Glomerular endothelial cell (primary cell): ENCODE measurements at places on chromosomes 12 and 14. TPM values are rescaled to one million over a fixed set of nuclear protein-coding genes. Genes with fewer than 3 reads are reported as not detected.

DNA sequence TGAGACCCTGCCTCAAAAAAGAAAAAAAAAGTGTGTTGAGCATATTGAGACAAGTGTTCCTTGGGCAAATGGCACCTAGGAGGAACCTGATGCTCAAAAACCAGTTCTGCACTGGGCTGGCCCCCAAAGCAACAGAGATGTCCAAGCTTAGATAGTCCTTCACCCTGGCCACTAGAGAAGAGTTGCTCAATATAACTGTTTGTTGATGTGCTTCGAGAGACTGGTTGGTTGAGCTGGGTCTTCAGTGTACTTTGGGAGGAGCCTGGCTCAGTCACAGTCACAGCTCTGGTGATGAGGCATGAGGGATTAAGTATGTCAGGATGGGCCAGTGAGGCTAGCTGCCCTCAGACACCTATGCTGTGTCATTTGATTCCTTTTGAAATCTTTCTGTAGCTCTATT is 38.0 kb downstream of the SLC2A14 start:
- DNase-seq = no peak

GRCh38 chr12:63103494-63104131 is 47.4 kb downstream of the AVPR1A start:
- peak; percentile 10 for DNase-seq

The BLTP3B gene
- 8.6 and 14.9 TPM in 2 replicates for total RNA-seq

The GZMB gene
- not detected in 2 replicates for total RNA-seq

DNA sequence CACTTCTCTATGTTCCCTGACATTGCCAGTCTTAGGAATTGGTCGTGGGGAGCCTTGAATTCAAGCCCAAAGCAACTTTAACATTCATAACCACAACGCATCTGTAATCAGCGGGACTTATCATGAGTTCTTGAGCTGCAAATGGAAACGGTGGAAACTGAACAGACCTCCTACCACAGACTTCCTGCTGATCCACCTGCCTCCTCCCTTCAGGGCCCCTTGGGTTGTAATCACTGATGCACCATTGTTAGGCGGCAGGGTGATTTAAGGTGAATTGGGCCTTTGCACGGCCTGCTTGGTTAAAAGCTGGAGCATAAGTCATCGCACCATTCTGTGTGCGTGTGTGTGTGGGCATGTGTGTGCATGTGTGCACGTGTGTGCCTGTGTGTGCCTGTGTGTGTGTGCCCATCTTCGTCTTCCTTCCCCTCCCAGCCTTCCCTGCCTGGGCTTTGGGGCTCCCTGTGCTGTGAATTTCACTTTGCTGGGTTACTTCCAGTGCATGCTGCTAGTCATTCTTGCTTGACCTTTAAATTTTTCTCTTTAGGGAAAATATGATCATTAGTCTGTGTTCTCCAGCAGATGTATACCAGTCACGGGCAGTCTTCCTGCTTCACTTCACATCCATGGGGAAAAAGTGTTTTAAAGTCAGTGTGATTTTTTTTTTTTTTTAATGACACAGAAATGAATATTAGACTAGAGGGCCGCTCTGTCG is 29.1 kb downstream of the CHST11 start:
- DNase-seq = no peak

DNA sequence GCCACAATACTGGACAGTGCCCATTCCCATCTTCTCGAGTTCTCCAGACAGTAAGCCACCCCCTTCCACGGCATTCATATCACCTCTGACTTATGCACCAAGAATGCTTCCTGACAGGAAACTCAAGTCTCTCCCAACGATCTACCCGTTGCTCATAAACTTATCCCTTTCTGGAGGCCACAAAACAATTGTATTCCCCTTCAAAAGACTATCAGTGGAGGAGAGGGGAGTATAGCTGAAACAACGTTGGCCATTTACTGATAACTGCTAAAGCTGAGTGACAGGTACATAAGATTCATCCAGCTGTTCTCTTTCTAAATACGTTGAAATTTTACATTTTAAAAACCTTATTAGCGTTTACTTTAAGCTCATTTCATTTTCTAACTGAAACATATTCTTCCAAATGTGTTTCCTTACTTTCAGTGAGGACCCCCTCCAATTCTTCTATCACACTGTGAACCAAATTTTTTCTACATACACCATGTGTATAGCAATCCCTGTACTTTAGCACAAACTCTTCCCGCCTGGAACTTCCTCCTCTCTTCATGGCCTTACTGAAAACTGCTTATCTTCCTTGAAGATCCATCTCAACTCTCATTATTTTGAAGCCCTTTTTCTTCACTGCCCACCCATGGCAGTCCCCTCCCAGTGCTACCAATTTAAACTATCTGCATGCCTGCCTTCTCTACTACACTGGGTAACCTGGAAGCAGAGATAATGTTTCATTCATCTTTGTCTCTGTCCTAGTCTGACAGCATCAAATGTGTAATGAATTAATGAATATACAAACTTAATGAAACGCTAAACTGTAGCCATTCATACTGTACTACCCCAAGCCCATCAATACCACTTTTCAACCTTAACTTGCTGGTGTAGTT is 28.8 kb downstream of the ATXN2 start:
- peak; percentile 58 for DNase-seq

DNA sequence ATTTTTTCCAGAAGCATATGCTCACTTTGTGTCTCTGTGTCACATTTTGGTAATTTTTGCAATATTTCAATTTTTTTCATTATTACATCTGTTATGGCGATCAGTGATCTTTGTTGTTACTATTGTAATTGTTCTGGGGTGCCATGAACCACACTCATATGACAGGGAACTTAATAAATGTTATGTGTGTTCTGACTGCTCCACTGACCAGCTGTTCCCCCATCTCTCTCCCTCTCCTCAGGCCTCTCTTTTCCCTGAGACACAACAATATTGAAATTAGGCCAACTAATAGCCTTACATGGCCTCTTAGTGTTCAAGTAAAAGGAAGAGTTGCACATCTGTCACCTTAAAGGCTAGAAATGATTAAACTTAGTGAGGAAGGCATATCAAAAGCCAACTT is 46.0 kb downstream of the SCN8A start:
- DNase-seq = no peak

- no peak for DNase-seq
Measured at GRCh38 chr14:64598404-64598803, 48.6 kb downstream of the PPP1R36 start.

DNA sequence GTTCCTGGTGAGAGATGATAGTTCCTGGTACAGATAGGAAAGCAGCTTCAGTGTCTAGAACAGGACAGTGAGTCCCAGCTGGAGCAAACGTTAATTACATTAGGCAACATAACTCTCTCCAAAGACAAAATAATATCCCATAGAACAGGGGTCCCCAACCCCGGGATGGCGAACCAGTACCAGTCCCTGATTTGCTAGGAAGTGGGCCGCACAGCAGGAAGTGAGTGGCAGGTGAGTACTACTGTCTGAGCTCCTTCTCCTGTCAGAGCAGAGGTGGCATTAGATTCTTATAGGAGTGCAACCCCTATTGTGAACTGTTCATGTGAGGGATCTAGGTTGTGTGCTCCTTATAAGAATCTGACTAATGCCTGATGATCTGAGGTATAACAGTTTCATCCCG is 204.1 kb downstream of the NELL2 start:
- DNase-seq = no peak

GRCh38 chr12:24470050-24470449 is 478.9 kb downstream of the BCAT1 start:
- no peak for DNase-seq

The NPAS3 gene
- 0.34 and 0.93 TPM in 2 replicates for total RNA-seq

GRCh38 chr14:69570836-69571330 is 3.8 kb downstream of the CCDC177 start:
- DNase-seq = no peak

GRCh38 chr12:77213319-77213718 is 147.9 kb upstream of the E2F7 start:
- DNase-seq = peak; percentile 82
